Caco-2 (cell line): ENCODE measurements at places on chromosomes 5 and 9.

- DNase-seq, result no peak
Observed at GRCh38 chr5:17221843-17222636, 4.6 kb downstream of the BASP1 start.

DNA sequence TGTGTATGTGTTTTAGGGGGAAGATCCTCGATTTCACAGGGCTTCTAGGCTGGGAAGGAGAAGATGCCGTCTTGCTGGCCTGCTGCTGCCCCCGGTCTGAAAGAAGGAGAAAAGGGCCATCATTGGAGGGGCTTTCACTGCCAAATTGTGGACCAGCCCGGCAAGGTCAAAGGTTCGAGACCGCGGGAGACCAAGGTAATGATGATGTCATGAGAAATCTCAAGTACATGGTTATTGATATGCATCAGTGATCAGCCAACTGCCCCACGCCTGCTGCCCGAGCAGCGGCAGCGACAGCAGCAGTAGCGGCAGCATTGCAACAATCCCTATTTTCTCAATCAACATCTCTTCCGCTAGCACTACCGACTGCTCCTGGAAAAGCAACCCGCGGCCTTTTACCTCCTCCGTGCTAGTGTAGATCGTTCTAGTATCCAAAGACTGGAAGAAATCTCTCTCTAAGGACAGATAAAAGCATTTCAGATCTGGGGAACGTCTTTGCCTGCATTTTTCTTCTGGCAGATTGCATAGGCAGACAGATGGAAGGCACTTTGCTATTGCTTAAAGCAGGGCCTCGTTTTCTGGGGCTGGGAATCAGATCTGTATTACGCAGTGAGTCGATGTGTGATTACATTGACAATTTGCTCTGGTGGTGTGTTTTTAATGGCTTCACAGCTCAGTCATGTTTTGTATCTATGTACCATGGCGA is 215.3 kb downstream of the MEF2C start:
- DNase-seq, result no peak

DNA sequence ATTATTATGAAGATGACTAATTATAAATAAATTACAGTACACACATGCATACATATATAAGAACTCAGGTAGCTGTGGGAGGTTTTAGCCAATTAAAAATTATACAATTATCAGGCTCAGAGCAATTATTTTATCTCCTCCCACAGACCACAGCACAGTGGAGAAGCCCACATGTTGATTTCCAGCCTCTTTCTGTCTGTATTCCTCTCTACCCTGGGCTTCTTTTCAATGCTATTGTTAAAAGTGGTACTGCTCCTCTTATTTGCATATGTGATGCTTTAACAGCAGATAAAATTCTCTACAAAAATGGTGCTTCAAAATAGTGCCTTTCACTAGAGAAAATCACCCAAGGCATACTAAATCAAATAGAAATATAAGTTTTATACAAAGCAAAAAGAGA is 218.7 kb downstream of the NFIB start:
- DNase-seq, result no peak

DNA sequence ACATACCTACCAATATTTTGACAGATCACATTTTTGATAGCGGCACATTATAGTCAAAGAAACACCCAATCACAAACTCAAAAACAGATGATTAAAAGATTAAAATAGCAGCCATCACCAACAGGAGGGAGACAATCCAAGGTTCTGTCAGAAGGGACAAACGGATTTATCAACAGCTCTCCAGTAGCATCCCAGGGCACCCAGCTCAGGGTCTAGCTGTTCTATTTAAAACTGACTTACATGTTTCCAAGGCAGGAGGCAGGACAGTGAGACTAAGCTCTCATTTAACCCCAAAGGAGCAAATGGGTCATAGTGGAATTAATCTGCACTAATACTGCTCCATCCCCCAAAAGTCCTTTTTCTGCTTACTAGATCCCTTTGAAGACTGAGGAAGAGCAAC is 3.2 kb downstream of the AGTPBP1 start:
- no peak for DNase-seq

DNA sequence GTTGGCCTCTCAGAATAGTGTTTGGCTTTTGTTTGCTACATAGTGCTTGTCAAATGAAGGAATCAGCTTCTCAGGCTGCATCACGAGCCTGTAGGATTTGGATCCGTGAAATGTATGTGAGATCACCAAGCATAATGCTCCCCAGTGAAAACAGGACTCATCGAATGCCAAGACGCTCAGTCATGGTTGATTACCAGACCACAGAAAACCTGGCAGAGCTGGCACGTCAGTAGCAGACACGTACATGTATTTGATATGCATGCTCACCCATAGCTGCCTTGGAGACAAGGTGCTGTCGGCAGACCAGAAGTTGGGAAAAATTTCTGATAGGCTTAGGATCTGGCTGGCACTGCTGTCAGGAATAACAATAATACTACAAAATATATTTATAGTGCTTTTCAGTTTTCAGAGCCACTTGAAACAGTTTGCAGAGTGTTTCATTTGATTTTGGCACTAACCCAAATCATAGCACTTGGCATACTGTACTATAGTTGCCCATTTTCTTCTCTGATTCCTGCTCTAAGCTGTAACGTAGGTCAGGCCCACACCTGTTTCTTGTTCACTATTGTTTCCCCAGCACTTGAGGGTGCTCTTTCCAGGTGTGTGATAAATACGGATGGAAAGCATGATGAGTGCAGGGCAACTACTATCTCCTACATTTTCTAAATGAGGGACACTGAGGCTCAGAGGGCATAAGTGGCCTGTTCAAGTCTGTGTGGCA is 226.1 kb downstream of the NR3C1 start:
- DNase-seq, result no peak

- DNase-seq, result no peak
Observed at GRCh38 chr9:137733429-137733828, 114.6 kb downstream of the EHMT1 start.

DNA sequence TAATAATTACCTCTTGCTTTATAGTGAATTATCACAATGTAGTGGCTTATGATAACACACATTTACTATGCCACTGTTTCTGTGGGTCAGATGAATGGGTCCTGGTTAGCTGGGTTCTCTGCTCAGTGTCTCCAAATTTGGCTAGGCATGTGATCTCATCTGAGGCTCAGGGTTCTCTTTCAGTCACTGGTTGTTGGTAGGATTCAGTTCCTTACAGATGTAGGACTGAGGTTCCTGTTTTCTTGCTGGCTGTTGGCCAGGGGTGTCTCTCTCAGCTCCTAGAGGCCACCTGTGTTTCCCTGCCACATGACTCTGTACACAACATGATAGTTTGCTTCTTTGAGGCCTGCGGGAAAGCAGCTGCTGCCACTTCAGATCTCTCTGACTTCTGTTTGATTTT is 7.1 kb downstream of the NFX1 start:
- no peak for DNase-seq

DNA sequence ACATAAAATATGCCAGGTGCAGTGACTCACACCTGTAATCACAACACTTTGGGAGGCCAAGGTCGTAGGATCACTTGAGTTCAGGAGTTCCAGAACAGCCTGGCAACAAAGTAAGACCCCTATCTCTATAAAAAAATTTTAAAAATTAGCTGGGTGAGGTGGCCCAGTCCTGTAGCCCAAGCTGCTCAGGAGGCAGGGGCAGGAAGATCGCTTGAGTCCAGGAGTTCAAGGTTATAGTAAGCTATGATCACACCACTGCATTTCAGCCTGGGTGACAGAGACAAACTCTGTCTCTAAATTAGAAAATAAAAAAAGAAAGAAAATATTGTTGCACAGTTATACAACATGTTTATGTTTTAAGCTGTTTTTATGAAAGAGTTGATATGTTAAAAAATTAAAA is 6.8 kb downstream of the CENPK start:
- no peak for DNase-seq
